Cortex of kidney (tissue), 1 donor: ENCODE measurements at places on chromosomes 3 and 15.

GRCh38 chr3:113431811-113432210 lies 9.5 kb downstream of the CFAP44 start:
- DNase-seq = no peak

DNA sequence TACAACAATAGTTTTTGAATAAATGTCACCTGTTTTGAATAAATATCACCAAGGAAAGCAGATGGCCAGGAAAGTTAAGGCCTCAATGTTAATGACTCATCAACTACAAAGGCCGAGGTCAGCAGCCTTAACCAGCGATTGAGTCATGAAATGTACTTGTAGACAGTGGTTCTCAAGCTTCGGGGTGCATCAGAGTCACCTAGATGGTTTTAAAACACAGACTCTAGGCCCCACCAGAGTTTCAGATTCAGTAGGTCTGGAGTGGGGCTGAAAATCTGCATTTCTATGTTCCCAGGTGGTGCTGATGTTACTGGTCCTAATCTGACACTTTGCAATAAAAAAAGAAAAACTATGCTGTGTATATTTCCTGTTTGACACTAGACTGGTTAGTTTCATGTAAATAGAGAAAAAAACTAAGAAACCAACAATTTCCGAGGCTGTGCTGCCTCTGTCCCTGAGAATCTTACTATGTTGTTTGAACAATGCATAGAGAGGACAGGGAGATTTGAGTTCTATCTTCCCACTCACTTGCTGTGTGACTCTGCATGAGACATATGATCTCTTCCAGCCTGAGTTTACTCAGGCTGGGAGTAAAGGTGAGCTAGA lies 9.8 kb downstream of the RAB27A start:
- DNase-seq = no peak

GRCh38 chr15:39396979-39397615 lies 183.8 kb upstream of the THBS1 start:
- no peak for DNase-seq

DNA sequence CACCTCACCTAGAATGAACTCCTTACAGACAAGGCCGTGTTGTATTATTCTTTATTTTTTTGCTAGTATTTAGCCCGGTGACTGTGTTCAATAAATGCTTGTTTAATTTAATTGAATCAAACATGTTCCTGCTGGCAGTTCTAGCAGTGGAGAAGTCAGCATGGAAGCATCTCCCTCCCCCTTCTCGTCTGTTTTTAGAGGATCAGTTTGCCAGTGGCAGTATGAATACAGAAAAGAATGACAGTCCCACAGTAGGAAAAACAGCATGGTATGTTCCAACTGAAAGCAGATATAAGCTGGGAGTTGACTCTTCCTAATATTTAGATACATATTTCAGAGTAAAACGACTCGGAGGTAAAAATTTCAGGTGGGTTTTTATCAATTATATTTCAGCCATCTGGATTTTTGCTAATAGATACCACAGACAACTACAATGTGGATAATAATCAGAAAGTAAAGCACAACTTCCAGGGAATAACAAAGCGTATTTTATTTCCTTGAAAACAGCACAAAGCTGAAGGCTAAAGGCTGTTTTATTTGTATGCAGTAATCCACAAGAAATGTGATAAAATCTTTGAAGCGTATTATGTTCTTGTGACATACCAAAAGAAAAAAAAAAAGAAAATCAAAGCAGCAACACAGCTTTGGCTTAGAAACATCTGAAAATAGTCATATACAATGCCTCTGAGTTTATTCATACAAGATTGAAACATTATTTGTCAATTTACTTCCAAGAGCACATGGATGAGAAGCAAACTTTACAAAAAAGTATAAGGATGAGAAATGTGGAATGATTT lies 244.5 kb upstream of the KCNMB2 start:
- no peak for DNase-seq

DNA sequence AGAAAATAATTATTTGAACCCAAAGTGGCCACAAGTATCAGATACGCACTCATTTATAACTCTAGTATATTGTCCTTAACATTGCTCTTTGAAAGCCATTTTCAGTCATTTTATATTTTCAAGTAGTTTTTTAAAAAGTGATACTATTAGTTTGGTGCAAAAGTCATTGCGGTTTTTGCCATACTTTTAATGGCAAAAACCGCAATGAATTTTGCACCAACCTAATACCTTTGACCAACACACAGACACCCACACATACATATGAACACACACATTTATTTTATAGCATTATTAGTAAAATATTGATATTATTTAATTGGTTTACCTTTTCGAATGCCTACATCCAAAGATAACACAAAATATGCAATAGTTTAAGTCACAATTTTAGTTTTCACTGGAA lies 154.3 kb downstream of the EPHA3 start:
- DNase-seq = no peak

DNA sequence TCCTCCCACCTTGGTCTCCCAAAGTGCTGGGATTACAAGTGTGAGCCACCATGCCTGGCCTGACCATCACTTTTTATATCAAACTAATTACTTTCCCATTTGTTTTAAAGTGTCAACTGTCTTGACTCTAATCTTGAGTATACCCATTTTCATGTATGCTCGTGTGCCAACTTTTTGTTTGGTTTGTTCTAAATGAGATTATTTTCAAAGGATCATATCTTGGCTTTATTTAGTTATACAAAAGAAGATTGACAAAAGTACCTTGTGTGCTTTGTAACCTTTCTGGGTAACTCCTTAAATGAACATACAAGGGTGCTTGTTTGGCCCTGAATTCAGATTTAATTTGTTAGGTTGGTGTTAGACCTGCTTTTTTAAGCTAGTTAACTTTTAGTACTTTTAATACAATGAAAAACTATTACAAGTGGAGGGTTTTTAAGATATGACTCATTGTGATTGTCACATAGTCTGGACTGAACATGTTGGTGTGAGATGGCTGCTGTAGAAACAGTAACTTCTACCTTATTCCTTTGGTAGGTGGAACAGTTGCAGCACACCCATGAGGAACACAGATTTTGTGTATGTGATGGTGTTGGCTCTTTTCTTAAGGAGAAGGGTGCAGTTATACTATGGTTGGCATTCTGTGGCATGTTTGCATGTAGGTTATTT lies 10.7 kb downstream of the KIF23 start:
- no peak for DNase-seq

GRCh38 chr3:66299891-66300290 lies 79.1 kb downstream of the SLC25A26 start:
- no peak for DNase-seq

- DNase-seq = no peak
These were observed 108.1 kb upstream of the PLAAT1 start for GRCh38 chr3:193132964-193133363.

GRCh38 chr15:52308446-52309153 lies 13.0 kb upstream of the MYO5C start:
- no peak for DNase-seq

DNA sequence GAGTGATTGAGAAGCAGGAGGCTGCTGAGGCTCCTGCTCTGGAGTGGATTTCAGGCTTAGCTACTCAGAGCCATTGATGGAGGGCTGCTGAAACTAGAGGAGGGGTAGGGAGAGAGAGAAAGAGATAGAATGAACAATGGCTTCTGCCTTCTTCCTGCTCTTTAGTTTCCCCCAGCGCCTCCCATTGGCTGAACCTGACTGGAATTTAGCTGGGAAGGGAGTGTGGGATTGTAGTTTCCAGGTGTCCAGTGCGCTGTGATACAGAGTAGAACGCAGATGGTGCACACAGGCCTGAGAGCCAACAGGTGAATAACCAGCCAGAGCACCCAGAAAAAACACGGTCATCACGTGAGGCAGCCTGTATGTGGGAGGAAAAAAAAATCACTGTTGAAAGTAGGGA lies 140.1 kb downstream of the IL20RB start:
- no peak for DNase-seq

- no peak for DNase-seq
These were observed 16.8 kb downstream of the FGF7 start for GRCh38 chr15:49439678-49440395.

GRCh38 chr15:73624530-73624929 lies 8.7 kb downstream of the NPTN start:
- no peak for DNase-seq

- DNase-seq = no peak
These were observed 27.6 kb downstream of the ACP3 start for GRCh38 chr3:132344666-132345280.

GRCh38 chr3:157335233-157336076 lies 101.2 kb upstream of the PTX3 start:
- DNase-seq = no peak

DNA sequence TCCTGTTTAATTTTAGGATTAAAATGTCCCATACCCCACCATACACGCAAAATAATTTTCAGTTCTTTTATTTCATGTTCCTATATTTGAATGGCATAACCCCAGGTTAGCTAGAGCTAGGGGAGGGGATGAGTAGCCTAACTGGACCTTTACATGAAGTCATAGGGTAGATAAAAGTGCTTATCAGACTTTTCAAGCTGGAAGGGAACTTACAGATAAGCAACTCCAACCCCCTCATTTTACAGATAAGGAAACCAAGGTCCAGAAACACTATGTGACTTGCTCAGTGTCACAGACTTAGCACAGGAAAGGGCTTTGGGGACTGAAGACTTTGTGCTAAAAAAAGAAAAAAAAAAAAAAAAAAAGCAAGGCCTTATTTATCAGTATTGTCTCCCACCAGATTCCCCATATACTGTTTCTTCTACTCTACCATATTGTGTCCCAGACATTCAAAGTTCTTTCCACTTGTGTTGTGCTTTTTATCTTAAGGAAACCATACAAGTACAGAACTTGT lies 10.6 kb upstream of the TNIK start:
- no peak for DNase-seq

GRCh38 chr3:145272684-145273083 lies 888.3 kb downstream of the PLOD2 start:
- no peak for DNase-seq

- DNase-seq = no peak
These were observed 243.3 kb downstream of the FAM43A start for GRCh38 chr3:194928831-194929577.

GRCh38 chr3:7038394-7038793 lies 177.5 kb downstream of the GRM7 start:
- no peak for DNase-seq

DNA sequence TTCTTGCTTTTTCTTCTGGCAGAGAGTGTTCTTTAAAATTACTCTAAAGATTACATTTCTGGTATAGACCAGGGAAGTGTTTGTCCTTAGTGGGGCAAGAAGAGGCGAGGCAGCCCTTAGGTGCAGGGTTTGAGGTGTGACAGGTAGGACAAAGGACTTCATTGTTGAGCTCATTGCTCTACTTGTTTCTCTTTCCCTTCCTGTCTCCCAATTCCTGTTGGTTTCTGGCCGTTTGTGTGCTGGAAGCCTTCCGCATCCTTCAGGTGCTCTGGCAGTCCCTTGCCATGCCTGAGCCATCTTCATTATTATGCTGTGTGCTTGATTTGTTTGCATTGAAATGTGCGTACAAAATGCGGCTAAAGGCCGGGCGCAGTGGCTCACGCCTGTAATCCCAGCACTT lies 85.1 kb downstream of the CCK start:
- DNase-seq = no peak
